ENCODE measurements at places on chromosomes 3 and 15.

GRCh38 chr3:134795746-134796280 lies 753 bp downstream of the EPHB1 start:
- DNase-seq = no peak

GRCh38 chr15:51904421-51904820 lies 67.2 kb downstream of the LEO1 start:
- DNase-seq = no peak

DNA sequence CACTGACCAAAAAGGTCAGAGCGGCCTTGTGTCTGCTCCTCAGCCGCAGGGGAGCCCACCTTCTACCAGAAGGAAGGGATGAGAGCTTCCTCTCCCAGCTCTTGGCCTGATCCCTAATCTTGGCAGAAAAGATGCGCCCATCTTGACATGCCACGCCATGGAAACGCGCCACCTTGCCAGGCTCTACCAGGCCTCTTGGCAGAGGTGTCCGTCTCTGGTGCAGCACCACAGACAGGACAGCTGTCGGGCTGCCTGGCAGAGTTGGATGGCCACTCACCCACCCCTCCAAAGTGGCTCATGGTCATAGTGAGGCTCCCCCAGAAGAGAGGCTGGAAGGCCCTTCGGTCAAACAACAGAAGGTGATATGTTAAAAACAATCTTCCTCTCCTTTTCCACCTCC lies 105.2 kb downstream of the LIPC start:
- DNase-seq = no peak

DNA sequence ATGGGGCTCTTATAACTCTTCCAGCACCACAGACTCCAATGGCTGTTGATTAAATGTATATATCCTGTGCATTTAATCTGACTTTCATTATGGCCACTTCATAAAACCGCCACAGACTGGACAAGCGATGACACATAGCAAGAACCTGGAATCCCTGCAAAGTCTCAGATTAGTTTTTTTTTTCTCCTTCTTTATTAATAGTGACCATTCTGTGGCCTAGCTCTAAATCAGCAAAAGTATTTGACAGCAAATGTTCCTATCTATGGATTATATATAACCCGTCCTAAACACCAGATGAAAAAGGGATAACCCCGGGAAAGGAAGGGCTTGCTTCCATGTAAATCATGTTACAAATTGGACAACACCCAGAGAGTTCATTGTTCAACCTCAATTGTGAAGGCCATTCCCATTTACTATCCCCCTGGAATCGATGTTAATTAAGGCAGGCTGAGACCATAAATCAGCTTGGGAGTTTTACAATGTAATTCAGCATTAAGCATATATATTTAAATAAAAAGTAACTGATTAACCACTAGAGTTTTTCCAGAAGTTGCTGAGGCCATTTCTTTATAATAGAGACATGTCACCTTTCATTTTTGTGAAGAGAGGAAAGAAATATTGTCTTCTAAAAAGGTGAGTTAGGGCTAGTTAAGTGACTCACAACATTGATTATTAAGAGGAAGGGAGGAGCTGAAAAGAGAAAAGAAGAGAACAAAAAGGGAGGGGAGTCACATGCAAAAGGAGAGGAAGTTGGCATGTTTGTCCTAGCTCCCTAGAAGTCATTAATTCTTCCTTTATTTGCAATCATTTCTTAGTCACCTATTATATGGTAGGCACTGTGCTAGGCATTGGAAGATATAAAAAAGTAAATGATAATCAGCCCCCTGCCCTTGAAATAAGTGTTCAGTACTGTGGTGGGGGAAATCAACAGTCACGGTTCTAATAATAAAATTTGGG lies 26.2 kb downstream of the ALDH1A2 start:
- no peak for DNase-seq

DNA sequence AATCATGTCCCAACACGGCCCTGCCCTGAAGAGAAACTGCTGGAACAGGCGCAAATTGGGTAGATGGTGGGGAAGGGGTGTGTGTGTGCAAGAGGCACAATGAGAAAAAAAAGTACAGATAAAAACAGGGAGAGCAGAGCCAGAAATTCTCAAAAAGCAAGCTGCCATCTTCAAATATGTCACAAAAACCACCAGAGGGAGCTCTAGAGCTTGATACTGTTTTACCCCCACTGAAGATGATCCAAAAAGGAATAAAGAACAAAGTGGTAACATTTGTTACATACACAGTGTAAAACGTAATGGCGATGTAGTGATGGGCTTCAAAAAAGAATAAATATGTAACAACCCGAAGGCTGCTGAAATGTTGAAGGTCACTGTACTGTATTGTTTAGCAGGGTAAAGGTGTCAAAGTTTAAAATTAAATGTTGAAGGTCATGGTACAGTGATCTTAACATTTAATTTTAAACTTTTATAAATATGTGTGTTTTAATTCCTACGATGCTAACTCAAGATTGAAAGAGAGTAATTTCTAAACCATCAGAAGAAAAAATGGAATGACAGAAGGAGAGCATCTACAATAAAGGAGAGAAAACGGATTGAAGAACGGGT lies 6.0 kb downstream of the SNRPA1 start:
- no peak for DNase-seq

- no peak for DNase-seq
Measured at GRCh38 chr3:168613151-168613550, 517.4 kb upstream of the GOLIM4 start.

GRCh38 chr3:18092726-18093125 lies 332.4 kb downstream of the SATB1 start:
- no peak for DNase-seq

GRCh38 chr15:37375519-37375918 lies 275.2 kb upstream of the MEIS2 start:
- DNase-seq = no peak

- DNase-seq = no peak
Measured at GRCh38 chr3:160921020-160921635, 165.1 kb downstream of the PPM1L start.

DNA sequence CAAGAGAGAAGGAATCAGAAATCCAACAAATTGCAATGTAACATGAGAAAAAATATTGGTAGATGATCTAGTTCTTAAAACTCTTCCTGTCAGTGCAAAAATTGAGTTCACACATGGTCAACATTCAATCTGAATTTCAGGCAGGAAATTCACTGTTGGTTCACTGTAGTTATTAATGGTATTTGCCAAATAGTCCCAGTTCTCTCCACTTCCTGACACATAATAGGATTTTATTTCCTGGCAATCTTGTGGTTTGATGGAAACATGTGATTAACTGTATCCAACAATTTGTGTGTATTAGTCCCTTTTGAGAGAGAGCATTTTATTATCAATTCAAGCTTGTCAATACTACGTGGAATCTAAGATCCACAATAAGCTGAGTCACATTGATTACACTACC lies 1103.1 kb downstream of the ROBO2 start:
- no peak for DNase-seq

- no peak for DNase-seq
Measured at GRCh38 chr3:24043168-24043567, 98.1 kb downstream of the NR1D2 start.

GRCh38 chr15:63668601-63669000 lies 71.4 kb downstream of the FBXL22 start:
- DNase-seq = no peak

- DNase-seq = no peak
Measured at GRCh38 chr15:76234337-76234889, 76.9 kb downstream of the ETFA start.

DNA sequence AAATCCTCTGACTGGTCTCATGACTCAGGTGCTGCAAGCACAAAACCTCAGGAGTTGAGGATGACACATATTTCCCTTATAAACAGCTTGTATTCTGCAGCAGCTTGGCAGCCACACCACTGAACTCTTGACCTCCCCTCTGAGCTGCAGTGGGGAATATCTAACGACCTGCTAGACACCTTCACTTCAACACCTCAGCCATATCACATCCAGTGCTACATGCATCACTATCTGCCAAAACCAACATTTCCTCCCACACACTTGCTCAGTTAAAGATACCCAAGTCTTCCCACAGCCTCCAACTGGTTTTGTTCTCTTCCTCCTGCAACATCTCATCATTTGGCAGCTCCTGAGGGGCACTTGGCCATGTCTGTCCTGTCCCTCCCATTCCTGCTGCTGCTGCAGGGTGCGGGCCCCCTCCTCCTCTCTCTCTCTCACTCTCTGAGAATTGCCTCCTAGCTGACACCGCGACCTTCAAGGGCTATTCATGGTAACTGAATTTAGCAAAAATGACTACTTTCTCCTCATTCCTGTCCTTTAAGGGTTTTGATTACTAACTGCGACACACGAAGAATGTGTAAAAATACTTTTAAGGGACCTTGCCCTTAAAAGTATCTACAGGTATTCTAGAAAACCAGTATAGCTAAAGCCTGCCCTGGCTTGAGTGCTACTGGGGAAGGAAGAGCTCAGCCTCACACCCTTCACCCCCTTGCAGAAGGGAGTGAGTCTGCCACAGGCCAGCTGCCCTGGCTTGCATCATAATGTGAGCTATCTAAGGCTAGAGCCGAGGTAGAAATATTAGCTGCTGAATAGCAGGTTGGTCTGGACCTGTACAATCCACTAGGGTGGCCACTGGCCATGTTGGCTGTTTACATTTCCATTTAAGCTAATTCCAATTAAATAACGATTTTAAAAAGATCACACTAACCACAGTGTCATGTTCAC lies 5.0 kb upstream of the CCR9 start:
- no peak for DNase-seq

DNA sequence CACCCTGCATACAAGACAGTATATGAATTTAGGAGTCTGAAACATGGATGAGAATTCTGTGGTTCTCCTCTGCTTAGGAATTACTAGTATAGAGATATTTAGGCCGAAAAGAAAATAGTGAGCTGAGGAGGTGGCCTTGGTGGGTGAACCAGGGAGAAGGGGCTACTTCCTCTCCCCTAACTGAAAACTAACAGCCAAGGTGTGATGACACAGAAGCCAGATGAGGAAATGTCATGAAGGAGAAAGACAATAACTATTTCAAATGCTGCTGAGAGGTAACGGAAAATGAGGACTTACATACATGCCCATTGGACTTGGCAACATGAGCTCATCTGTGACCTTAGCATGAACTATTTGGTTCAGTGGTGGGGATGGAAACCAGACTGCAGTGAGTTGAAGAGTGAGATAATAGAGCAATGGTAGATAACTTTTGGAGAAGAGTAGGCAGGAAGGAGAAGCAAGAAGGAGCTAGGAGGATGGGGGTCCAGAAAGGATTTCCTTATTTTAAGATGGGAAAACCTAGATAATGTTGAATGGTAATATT lies 114.4 kb upstream of the TSPAN3 start:
- DNase-seq = no peak

DNA sequence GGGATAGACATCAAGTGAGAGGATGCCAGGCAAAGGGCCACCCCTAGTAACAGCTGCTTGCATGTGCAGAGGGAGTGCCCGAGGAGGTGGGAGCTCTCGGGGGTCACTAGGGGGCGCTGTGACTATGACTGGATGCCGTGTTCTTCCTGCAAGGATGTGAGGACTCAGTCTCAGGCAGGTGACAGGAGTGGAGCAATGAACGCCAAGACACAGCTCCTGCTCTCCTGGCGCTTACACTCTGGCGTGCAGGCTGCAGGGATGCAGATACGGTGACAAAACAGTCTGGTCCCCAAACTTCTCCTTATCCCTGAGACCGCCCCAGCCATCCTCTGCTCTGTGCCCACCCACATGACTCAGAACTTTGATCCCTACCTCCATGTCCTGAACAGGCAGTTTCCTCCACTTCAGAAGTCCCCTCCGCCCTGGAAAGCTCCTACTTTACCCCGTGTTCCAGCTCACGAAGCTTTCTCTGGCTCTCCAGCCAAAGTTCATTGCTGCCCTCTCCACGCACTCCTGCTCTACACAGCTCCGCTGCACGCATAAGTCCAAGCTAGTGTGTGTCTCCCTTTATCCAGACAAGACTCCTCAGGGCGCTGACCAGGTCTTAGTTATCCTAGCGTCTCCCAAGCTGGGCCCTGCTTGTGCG lies 14.7 kb downstream of the RHOV start:
- DNase-seq = peak; percentile 88

DNA sequence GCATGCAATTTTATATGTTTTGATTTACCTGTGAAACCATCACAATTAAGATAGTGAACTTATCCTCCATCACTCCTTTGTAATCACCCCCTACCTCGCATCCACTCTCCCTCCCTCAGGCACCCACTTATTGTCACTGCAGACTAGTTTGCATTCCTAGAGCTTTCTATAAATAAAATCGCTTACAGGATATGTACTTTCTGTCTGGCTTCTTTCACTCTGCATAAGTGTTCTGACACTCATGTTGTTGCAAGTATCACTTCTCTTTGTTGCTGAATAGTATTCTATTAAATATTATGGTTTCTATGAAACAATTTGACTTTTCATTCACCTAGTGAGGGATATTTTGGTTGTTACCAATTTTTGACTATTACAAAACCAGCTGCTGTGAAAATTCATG lies 139.3 kb downstream of the RSRC1 start:
- no peak for DNase-seq

DNA sequence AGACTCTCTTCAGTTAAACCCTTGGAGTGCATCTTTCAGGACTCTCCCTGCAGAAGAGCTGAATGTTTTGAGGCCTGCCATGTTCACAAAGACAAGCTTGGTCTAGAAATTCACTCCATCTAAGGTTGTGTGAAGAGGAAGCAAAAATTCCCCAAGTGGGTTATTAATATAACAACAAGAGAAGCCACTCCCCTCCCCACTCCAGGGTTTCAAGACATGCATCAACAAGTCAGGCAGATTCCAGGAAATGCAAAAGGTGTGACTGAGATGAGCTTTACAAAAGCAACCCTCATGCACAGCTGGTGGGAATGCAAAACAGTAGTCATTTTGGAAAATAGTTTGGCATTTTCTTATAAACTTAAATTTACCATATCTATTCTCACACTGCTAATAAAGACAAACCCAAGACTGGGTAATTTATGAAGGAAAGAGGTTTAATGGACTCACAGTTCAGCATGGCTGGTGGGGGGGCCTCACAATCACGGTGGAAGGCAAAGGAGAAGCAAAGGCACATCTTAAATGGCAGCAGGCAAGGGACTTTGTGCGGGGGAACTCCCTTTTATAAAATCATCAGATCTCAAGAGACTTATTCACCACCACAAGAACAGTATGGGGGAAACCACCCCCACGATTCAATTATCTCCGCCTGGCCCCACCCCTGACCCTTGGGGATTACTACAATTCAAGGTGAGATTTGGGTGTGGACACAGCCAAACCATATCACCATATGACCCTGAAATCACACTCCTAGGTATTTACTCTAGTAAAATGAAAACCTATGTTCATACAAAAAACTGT lies 31.3 kb downstream of the TARS3 start:
- DNase-seq = no peak

DNA sequence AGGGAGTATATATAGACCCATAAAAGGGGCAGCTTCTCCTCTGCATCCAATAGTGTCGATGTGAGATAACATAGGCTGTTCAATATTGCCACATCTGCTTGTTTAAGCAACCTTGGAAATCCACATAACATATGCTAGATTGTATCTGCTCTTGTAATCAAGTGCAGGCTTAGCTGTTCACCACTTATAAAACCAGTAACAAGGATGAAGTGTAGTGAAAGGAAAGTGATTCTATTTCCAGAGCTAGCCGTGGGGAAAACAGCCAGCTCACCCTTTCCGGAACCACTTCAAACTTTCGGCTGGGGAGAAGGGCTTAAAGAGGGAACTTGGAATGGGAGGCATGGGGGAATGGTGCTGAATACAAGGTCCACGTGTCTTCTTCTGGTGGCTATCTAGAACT lies 204.0 kb downstream of the TAFA4 start:
- no peak for DNase-seq
